Fibroblast of skin of right biceps (primary cell): ENCODE measurements at places on chromosomes 2 and 18.

DNA sequence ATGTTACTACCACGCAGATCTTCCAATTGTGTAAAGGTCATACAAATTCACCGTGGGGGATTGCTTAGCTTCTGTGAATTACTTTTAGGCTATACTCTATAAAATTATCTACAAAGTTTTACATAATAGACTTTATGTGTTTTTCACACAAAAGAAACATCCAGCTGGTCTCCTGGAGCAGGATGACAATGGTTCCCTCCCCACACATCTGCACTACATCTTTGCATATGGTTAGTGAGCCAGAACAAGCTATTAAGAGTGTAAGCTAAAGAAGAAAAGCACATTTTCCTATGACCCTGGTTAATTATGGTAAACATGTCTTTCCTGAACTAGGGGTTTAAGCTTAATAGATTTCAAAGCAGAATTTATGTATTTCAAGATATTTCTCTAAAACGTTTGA is 295.1 kb downstream of the ASXL3 start:
- DNase-seq, result no peak

DNA sequence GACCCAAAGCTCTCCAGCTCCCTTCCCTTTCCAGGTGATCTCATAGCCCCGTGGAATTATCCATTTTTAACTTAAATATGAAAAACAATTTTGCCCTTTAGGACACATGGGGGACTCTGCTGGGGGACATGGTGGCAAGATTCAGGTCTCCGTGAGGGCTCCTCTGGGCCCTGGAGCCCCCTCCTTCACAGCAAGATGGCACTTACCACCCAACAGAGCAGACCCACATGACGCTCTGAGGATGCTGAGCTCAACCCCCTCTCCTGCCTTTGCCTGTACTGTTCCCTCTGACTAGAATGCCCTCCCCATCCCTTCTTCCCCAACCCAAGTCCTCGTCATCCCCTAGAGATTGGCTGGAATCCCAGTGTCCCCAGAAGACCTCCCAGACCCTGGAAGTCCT is 17.2 kb downstream of the TEX51 start:
- no peak for DNase-seq

GRCh38 chr18:24249716-24250115 is 110.9 kb downstream of the CABYR start:
- DNase-seq, result no peak

- DNase-seq, result no peak
These were observed 22.6 kb downstream of the MAPK4 start for GRCh38 chr18:50582500-50582899.

DNA sequence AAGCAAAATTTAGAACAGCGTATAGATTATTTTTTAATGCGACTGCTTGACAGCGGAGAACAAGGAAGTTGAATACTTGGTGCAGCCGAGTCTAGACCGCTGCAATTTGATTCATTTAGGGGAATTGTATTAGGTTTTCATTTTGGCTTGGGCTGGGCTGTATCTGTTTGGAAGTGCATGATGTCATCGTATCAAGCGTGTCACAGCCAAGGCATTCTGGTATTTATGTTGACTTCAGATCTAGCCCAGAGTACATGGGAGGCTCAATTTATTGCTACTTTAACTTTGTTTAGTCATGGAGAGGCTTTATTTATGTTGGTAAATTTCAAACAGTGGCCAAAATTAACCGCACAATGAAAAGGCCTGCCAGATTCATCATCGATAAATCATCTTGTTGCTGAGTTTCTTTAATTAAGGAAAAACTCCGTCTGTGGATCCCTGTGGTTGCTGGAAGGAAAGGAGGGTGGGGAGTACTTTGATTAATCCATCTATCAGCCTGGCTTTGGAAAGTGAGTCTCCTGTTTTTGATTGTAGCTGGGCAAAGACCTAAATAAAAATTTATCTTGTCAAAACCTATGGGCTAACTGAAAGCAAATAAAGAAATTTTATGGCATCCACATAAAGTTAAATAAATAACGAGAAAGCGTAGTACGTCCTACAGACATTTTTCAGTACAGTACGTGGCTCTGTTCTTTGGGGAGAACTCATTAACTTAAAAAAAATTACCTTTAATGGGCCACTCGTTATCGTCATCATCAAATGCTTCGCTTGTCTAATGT is 230.4 kb upstream of the SPRED2 start:
- DNase-seq, result peak; percentile 95

GRCh38 chr2:213234641-213235040 is 49.6 kb upstream of the SPAG16 start:
- DNase-seq, result no peak

DNA sequence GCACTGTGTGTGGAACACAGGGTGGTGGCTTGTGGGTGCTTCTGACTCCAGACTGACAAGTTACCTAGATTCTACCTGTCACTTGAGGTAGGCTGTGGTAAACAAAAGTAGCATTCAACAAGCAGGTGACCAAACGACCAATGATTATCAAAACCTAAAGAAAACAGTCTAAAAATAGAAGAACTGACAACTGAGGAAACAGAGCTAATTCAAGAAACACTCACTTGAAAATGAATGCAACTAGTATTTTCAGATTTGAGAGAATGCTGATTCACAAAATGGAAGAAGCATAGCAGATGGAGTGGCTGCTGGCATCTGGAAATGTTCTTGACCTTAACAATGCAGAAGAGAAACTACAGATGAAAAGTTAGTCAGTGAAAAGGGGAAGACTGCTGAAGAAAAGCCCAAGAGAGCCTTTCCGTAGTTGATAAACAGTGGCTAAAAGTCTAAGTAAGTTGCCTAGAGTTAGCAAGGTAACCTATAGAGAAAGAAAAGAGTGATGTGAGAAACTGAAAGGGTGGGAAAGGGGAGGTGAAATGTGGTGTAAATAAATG is 170.4 kb downstream of the NCK2 start:
- DNase-seq, result no peak
